ENCODE measurements at places on chromosomes 7 and 10. TPM values are rescaled to one million over a fixed set of nuclear protein-coding genes. Genes with fewer than 3 reads are reported as not detected.

- DNase-seq: no peak
These were observed 313.3 kb downstream of the ACTR3B start for GRCh38 chr7:153072806-153073205.

The ENO4 gene
- 0.08 TPM for total RNA-seq

The FRAT1 gene
- total RNA-seq: 1.2 TPM

DNA sequence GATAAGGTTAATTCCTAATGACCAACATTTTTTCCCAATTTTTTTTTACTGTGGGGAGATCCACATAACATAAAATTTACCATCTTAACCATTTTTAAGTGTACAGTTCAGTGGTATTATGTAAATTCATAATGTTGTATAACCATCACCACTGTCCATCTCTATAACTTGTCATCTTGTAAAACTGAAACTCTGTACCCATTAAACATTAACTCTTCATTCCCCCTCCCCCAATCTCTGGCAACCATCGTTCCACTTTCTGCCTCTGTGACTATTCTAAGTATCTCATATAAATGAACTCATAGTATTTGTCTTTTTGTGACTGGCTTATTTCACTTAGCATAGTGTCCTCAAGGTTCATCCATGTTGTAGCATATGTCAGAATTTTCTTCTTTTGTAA is 46.0 kb upstream of the HPS1 start:
- no peak for DNase-seq

The CLCN1 gene
- total RNA-seq: not detected

DNA sequence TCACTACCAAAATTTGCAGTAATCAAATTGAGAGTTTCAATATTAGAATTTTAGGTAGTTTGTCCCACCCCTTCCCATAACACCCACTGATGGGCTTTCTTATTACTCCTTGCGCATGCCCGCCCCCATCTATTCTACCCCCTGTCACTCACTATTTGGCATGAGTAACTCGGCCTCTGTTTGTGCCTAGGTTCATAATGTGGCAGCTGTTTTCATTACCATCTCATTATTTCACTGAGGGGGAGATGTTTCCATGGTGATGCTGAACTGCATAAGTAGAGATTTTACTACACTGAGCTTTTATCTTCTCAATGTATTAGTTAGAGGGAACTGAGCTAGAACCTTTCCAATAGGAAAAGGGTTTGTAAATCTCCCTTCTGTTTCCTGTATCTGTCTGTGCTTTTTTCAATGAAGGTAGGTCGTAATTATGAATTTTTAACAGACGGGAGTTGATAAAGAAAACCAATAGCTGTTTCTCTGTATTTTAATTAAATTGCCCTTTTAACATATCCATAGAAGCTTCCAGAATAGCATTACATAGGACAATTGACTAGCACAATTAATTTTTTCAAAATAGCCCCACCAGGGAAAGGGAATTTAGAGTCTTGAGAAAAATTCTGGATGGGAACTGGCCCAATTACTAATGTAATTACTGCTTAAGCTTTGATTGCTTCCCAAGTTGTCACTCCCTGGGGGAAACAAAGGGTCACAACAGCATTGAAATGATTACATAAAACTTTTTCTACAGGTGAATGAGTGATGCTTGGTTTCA is 33.4 kb downstream of the PRPS1L1 start:
- no peak for DNase-seq

DNA sequence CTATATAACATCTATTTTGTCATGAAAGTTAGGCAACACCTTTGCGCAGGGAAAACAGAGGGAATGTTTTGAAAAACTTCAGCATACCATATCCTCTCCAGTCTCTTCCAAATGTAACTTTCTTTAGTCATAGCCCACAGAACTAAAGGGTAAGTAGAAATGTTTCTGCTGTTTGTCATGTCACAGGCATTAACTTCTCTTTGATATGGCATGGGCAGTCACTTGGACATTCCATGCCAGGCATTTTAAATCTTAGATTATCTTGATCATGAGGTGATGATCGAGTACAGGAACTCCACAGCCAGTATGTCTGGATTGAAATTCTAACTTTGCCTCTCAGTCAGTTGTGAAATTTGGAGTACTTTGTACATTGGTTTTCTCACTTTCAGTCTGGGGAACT is 27.5 kb upstream of the ETV1 start:
- no peak for DNase-seq
